ENCODE measurements at places on chromosomes 1 and 21. TPM values are rescaled to one million over a fixed set of nuclear protein-coding genes. Genes with fewer than 3 reads are reported as not detected.

Gene XCL2
- total RNA-seq: not detected

Gene CA14
- total RNA-seq: 0.56 TPM

- no peak for DNase-seq
Observed at GRCh38 chr1:198660341-198661261, 21.8 kb downstream of the PTPRC start.

GRCh38 chr21:36694031-36694515 lies 4.8 kb upstream of the SIM2 start:
- DNase-seq: no peak

Gene KCNH1
- not detected for total RNA-seq

Gene RRAGC
- 27.9 TPM for total RNA-seq

Gene USH2A
- 4.2 TPM for total RNA-seq
